ENCODE measurements at places on chromosomes 12 and 14.

GRCh38 chr14:99755068-99755405 is 38.2 kb upstream of the EML1 start:
- DNase-seq: no peak

GRCh38 chr12:50398931-50399330 is 1.8 kb upstream of the LARP4 start:
- no peak for DNase-seq

GRCh38 chr12:84079626-84080025 is 833.0 kb downstream of the SLC6A15 start:
- DNase-seq: peak; percentile 28

DNA sequence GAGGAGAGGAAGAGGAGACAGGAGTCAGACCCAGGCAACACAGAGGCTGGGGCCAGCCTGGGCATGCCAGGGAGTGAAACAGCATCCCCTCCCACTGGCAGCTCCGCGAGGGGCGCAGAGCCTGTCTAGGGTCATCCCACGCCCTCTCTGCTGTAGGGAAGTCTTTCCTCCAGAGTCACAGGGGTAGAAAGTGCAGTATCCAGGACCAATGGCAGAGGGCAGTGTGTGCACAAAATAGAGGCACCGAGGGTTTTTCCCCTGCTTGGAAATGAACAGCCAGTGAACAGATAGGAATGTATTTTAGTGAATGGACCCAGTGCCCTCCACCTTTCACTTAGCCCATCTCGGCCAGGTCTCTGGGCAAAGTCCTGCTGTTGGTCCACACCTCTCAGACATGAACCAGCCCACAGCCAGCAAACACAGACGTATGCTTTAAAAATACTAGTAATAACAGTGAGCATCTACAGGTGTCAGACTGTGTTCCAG is 9.4 kb upstream of the KRT74 start:
- peak; percentile 68 for DNase-seq

DNA sequence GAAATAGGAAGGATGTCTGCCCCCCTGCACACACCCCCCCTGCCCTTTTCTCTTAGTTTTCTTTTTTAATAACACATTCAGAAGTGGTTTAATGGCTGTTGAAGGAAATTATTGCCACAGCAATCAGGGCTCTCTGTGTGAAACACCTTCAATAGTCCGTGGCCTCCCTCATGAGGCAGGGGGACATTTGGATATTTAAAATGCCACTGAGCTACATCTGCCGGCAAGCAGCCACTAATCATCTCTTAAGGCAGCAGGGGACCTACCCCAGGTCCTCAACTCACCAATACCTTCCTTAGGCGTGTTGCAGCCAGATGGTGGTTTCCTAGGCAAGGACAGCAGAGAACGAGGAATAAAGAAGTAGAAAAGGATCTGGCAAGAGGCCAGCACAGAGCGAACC is 283.2 kb downstream of the TTC8 start:
- DNase-seq: no peak

- DNase-seq: no peak
These were observed 68.7 kb upstream of the TMPO start for GRCh38 chr12:98446682-98447081.

- DNase-seq: no peak
These were observed 257.8 kb upstream of the BTG1 start for GRCh38 chr12:92403210-92404175.

- no peak for DNase-seq
These were observed 184.3 kb upstream of the C14orf180 start for GRCh38 chr14:104395276-104395675.

- no peak for DNase-seq
These were observed 234.4 kb upstream of the SRRM4 start for GRCh38 chr12:118746960-118747359.

- no peak for DNase-seq
These were observed at the start of gene TMEM52B for GRCh38 chr12:10178821-10179220. Gene TMEM52B (plus strand): TSS chr12:10179032. CDS start chr12:10179575, 543 bp downstream.

- peak; percentile 40 for DNase-seq
These were observed 96.3 kb upstream of the NAV3 start for GRCh38 chr12:77734214-77734883.

- DNase-seq: no peak
These were observed 93.9 kb downstream of the DICER1 start for GRCh38 chr14:95063391-95063790.

GRCh38 chr12:15547691-15548090 is 225.4 kb downstream of the PTPRO start:
- DNase-seq: no peak

GRCh38 chr14:52043690-52044089 is 25.2 kb downstream of the NID2 start:
- DNase-seq: peak; percentile 43

DNA sequence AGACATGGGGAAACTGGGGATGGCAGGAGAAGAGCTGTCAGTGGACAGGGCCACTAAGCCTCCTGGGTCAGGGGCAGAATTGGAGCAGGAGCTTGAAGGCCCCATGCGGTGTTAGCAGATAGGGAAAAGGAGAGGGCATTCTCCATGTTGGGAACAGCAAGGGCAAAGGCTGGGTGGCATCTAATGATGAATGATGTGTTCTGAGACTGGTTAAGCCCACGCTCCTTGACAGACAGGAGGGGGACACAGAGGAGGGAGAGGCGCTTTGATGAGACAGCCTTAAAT is 63.0 kb downstream of the CLMN start:
- DNase-seq: no peak

GRCh38 chr14:90891326-90891725 is 75.1 kb upstream of the TTC7B start:
- DNase-seq: no peak

GRCh38 chr12:34302131-34302885 is 280.0 kb downstream of the ALG10 start:
- no peak for DNase-seq

- DNase-seq: peak; percentile 35
These were observed 67.6 kb upstream of the GNG2 start for GRCh38 chr14:51792809-51793208.

DNA sequence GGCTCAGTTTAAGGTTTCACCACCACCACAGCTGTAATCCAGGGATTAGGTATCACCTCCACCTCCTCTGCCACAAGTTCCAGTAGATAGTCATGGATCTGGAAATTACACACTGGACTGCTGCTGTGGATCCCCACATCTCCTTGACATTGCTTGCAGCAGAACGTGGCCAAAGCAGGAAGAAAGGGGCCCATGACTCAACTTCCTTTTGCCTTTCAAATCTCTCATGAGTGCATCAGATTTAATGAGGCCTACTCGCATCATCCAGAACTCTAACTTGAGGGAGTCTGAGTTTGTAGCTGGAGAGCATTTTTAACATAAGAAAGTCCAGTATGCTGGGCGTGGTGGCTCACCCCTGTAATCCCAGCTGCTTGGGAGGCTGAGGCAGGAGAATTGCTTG is 29.2 kb upstream of the TMED10 start:
- peak; percentile 78 for DNase-seq

DNA sequence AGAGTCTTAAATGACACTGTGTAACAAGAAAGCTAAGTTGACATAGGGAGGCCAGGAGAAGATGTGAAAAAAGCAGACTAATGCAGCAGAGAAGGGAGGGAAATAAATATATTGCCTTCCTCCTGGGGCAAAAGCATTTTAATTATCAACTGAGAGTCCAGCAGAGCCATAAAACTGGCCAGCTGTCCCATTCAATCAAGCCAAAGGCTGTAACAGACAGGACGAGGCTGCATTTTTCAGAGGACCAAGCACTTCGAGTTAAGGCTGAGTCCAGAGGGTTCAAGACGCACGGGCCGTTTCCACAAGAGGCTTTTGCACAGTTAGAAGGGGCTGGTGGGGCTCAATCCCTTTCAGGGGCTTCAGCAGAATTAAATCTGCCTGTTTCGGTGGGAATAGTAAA is 20.4 kb downstream of the MAP3K9 start:
- peak; percentile 13 for DNase-seq

DNA sequence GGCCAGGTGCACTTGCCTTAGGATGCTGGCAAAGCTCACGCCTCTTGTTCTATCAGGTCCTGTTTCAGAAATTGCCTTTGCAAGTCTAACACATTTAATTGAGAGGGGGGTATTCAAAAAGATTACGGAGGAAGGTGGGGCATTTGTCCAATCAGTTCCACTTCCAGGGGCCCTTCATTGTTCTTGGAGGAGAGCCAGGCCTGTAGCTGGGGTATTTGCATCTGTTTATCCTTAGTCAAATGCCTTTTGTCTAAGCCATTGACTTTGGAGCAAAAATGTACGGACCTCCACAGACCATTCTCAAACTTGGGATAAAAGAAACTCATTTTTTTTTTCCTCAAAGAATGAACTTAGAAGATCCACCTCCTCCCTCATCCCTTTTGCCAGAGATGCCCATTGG is 582.0 kb downstream of the BCL11B start:
- DNase-seq: no peak

DNA sequence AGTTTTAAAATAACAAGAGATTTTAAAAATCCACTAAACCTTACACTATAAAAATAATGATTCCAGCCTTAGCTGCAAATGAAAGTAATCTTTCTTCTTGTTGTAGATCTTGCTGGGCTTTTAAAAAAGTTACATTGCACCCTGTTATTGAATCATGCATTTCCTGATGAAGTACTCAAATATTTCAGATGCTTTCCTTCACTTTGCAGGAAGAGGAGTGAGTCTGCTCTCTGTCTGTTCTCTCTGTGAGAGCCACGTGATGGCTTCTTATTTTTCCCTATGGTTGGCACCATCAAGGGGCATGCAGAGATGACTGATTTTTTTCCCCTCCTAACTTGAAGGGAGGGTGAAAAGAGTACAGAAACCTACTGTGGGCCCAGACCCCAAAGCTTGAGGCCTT is 262.7 kb downstream of the ATP23 start:
- peak; percentile 27 for DNase-seq

- no peak for DNase-seq
These were observed 6.0 kb downstream of the STAT6 start for GRCh38 chr12:57105011-57105753.

GRCh38 chr12:12072064-12072760 is 1.5 kb downstream of the BCL2L14 start:
- no peak for DNase-seq

DNA sequence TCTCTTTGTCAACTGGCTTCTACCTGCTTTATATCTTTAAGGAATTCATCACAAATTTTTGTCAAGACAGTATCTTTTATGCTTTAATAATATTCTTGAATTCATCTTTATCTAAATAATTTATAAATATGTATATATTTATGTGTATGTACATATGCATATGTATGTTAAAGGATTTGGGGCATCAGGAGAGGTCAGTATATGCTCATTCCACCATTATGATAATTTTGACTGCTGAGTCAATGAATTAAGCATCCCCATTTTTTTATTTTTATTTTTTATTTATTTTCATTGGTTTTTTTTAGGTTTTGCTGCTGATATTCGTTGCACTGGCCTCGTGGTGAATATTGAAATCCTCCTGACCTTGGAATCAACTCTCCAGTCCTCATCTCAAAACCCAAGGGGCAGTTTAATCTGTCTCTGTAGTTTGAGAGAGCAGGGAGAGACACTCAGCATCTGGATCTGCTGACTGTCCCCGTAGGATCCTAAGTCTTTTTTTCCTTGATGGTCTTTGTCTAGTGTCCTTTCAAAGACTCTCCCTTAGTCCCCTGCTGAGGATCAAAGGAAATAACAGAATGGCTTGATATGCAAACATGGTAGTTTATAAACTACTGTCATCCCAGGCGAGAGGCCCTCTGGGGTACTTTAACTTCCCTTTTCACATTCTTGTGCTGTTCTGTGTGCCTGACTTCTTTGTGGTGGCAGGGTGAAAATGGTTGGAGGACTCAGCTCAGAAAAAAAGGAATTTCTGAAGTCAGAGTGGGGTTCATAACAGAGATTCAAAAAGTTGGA is 218.7 kb downstream of the DIO2 start:
- DNase-seq: no peak

DNA sequence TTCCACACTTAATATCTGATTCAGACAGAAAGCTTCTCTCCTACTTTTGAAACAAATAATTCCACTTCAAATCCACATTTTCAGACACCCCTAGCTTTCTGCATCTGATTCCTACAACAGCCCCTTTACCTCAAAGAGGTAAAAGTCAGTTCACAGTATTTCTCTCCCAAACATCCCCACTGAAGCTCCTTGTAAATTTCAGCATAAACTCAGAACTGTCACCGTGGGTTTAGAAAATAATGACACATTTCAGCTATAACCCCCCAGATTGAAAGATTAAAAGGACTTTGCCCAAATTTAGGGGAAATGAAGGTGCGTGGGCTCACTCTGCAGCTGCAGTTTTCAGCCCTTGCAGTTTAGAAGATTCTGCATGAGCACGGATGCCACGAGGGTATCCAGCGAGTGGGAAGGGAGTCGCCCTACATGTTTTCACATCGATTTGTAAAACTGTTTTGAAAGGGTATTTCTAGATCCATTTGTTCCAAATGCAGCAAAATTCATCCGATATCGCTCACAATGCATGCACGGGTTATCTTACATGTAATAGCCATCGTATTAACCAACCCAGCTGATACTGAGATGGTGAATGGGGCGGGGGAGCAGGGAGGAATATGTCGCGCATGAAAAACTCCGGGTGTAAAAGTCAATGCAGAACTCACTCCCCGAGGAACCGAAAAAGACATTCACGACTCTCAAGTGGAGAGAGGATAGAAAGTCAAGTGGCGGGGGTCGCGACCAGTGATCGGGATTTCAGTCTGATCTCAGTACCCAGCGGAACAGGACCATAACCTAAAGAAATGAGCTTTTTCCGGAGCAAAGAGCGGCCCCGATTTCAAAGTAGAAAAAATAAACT is 5.0 kb upstream of the CCND2 start:
- DNase-seq: no peak

GRCh38 chr14:89509891-89510290 is 92.9 kb upstream of the FOXN3 start:
- DNase-seq: peak; percentile 92

GRCh38 chr12:52010152-52010622 is 3.4 kb downstream of the TAMALIN start:
- peak; percentile 67 for DNase-seq

GRCh38 chr12:53805791-53806190 is 54.0 kb upstream of the CISTR start:
- DNase-seq: no peak

DNA sequence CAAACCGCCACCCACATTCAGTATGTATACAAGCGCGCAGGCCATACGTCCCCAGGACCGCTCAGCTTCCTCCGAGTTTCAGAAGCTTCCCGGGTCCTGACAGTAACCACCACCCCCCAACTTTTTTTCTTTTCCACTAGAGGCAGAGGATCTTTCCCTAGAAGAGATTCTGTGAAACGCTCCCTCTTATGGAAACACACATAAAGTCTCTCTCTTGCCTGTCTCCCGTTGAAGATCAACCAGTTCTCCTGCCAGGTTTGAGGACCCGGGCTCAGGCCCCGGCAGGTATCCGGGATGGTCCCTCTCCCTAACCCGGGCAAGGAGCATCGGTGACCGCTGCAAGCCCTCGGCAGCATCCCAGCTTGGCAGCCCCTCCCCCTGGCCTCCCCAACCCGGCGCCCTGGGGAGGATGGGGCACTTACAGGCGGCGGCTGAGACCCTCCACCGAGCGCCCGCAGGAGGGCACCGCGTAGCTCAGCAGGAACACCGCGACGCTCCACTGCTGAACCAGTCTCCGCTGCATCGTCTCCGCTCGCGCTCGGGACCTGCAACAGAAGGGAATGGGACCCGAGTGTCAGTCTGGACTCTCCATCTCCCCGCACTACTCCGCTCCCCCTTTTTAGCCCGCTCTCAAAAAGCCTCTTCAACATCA is 3.4 kb downstream of the PTHLH start:
- DNase-seq: peak; percentile 24

GRCh38 chr14:99317231-99318090 is 45.5 kb upstream of the BCL11B start:
- no peak for DNase-seq

- no peak for DNase-seq
These were observed 99.6 kb downstream of the APAF1 start for GRCh38 chr12:98744680-98745079.
